ENCODE measurements at places on chromosomes 11 and 22. TPM values are rescaled to one million over a fixed set of nuclear protein-coding genes. Genes with fewer than 3 reads are reported as not detected.

Gene CST6
- not detected for total RNA-seq

Gene RPS6KA4
- 12.1 TPM for total RNA-seq

Gene KIRREL3
- not detected for total RNA-seq

DNA sequence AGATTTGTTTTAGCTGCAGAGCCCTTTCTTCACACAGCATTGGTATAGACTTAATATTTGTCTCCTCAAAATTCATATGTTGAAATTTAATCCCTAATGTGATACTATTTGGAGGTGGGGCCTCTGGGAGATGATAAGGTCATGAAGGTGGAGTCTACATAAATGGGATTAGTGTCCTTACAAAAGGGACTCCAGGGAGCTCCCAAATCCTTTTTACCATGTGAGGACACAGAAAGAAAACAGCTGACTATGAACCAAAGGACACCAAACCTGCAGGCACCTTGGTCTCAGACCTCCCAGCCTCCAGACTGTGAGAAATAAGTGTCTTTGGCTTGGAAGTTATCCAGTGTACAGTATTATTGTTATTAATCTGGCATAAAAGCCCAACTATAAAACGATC is 10.2 kb downstream of the SLC35F2 start:
- DNase-seq, result no peak
- H3K4me3 ChIP-seq, result no peak overlapping the region
- H3K27me3 ChIP-seq, result no peaks in the 10 kb centered on the region
- no peak overlapping the region for H3K27ac ChIP-seq

DNA sequence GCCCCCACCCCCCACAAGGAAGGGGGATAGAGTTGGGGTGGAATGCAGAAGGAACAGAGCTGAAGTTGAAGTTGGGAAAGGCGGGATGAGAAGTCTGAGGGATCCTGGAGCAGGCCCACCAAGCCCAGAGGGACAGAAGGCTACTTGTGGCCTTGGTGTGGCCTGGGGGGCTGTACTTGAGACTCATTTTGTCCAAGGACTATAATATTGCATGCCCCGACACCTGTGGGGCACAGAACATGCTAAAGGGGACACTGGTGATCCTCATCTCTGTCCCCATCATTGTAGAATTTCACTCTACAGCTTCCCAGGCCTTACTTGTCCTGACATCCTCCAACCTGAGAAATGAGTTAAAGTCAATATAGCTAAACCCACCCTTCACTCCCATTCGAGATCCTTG is 1.3 kb downstream of the ESAM start:
- H3K4me3 ChIP-seq, result peak overlapping the region; percentile 55
- H3K27ac ChIP-seq, result peak overlapping the region; percentile 59
- H3K27me3 ChIP-seq, result peaks cover 25% of the 10 kb centered on the region
- no peaks in the 10 kb centered on the region for H3K36me3 ChIP-seq
- peaks cover 29% of the 10 kb centered on the region for H3K4me1 ChIP-seq
- no peak for DNase-seq

DNA sequence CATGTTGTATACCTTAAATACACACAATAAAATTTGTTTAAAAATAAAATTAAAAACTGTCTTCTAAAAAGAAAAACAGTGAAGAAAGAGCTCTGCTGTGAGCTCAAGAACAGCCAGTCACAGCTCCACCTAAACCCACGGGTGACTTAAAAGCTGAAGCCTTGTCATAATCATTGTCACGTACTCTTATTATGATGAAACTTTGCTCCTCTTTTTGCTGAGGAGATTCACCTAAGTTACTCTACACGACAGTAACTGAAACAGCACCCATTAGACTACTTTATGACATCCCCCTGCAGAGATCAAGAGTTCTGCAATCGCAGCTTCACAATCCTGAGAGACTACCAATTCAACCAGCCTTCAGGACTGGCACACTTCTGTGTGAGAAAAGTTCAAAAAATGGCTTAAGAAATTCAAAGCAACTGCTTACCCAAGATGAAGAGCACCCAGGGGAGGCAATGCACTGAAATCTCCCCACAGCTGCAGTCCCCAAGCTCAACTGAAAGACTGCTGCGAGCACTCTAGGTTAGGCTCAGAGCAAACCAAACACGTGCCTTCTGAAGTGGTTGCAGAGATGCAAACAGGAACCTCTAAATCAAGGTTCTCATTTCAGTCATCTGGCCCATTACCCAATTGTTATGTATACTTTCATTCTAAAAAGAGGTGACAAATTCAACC is at the start of gene JAML:
TSS of gene JAML (minus strand) at position 501 of the 678 bp plus-strand sequence. CDS start 10,145 bp downstream, outside the sequence.
- H3K27ac ChIP-seq, result peak within 1 kb of the TSS; percentile 50
- H3K4me1 ChIP-seq, result no peaks in the 10 kb centered on the region
- H3K27me3 ChIP-seq, result no peaks in the 10 kb centered on the region
- no peaks in the 10 kb centered on the region for H3K36me3 ChIP-seq

DNA sequence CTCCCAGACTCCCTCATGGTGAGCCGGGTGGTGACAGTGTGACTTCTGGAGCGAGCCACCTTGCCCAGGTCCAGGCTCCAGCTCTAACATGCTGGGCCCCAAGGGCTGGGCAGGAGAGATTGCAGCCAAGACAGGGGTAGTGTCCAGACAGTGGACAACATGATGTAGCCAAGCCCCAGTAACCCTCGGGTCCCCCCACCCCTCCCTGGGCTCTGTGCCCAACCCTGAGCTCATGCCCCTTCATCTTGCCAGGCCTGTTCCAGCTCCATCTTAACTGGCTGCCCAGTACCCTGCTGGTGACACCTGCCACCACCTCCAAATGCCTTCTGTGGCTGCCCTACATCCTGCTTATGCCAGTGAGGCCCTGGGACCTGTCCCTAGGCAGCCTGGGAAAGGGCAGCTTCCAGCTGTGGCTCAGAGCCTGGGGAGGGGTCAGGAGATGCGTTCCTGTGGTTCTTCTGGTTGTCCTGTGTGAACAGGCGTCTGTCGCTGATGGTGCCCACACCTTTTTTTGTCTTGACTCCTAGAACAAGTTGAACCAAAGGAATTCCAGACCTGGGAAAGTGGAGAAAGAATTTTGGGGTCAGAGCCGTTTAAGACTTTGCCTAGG is 12.5 kb upstream of the SYT12 start:
- no peaks in the 10 kb centered on the region for H3K4me1 ChIP-seq
- no peak for DNase-seq
- no peaks in the 10 kb centered on the region for H3K36me3 ChIP-seq
- H3K27ac ChIP-seq, result no peak overlapping the region

DNA sequence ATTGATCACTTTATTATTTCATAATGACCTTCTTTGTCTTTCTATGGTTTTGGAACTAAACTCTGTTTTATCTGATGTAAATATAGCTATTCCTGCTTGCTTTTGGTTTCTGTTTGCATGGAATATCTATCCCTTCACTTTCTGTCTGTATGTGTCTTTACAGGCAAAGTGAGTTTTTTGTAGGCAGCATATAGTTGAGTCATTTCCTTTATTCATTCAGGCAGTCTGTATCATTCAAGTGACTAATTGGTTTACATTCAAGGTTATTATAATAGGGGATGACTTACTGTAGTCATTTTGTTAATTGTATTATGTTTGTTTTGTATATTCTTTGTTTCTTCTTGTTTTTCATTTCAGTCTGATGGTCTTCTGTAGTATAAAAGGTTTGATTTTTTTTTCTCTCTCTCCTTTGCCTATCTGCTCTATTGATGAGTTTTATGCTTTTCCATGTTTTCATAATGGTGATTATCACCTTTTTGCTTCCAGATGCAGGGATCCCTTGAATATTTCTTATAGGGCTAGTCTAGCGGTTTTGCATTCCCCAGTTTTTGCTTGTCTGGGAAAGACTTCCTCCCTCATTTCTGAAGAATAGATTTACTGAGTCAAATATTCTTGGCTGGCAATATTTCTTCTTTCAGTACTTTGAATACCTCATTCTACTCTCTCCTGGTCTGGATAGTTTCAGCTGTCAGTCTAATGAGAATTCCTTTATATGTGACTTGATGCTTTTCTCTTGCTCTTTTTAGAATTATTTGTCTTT is 50.4 kb downstream of the GDPD4 start:
- H3K27ac ChIP-seq, result no peak overlapping the region
- DNase-seq, result no peak

GRCh38 chr22:46909237-46910030 is 147.0 kb downstream of the TBC1D22A start:
- H3K27ac ChIP-seq, result no peak overlapping the region
- H3K36me3 ChIP-seq, result peaks cover 5% of the 10 kb centered on the region
- H3K4me3 ChIP-seq, result no peak overlapping the region

DNA sequence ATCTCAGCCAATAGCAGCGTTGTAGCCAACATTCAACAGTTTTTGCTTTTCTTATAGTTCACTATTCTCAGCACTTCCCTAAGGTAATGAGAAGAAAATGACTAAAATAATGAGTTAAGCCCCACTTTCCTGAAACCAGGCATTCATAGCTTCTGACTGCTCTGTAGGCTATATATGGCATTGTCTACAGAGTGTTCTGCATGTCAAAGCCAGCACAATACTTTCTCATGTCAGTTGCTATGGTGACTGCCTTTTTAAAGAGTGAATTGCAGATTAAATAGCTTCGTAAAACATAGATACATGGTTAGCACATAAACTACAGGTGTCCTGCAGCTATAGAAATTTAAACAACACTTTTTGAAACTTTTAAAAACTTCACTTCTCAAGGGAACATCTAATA is 1256.1 kb upstream of the CNTN5 start:
- H3K27me3 ChIP-seq, result no peaks in the 10 kb centered on the region
- no peak for DNase-seq
- no peaks in the 10 kb centered on the region for H3K36me3 ChIP-seq
- no peaks in the 10 kb centered on the region for H3K4me1 ChIP-seq
- no peak overlapping the region for H3K27ac ChIP-seq

DNA sequence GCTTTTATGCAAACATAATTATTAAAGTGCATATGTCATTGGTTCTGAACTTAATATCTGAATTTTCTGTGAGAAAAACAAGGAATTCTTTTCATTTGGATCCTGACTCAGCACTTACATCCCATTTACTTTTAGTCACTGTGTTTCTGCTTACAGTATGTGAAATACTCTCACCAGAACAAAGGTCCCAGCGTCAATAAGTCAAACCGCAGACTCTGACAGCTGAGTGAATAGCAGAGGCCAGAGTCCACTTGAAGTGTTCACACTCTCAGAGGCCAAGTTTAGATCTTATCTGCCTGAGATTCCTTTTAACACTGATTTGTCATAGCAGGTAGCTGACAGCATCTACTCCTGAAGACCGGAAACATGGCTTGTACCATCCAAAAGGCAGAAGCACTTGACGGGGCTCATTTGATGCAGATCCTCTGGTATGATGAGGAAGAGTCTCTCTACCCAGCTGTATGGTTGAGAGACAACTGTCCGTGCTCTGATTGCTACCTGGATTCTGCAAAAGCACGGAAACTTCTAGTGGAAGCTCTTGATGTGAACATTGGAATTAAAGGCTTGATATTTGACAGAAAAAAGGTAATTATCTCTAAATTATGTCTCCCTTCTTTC is 14.6 kb downstream of the BBOX1 start:
- peak overlapping the region; percentile 49 for H3K27ac ChIP-seq
- H3K4me1 ChIP-seq, result peaks cover 4% of the 10 kb centered on the region
- no peak overlapping the region for H3K4me3 ChIP-seq
- H3K27me3 ChIP-seq, result no peaks in the 10 kb centered on the region

- H3K36me3 ChIP-seq, result no peaks in the 10 kb centered on the region
- H3K4me3 ChIP-seq, result no peak overlapping the region
- peak overlapping the region; percentile 86 for H3K27ac ChIP-seq
- no peaks in the 10 kb centered on the region for H3K27me3 ChIP-seq
Observed at GRCh38 chr22:37546437-37547250, 13.6 kb upstream of the CDC42EP1 start.

- no peaks in the 10 kb centered on the region for H3K4me1 ChIP-seq
- no peaks in the 10 kb centered on the region for H3K27me3 ChIP-seq
- peaks cover 5% of the 10 kb centered on the region for H3K36me3 ChIP-seq
- DNase-seq, result no peak
Observed at GRCh38 chr11:59189986-59190385, 18.1 kb downstream of the DTX4 start.
